ENCODE measurements at places on chromosomes 16 and 17. TPM values are rescaled to one million over a fixed set of nuclear protein-coding genes. Genes with fewer than 3 reads are reported as not detected.

The SLC9A5 gene
- 0.53 TPM for total RNA-seq

GRCh38 chr17:21678393-21679081, 13.8 kb upstream of the KCNJ18 start:
- no peak overlapping the region for H3K4me3 ChIP-seq
- H3K27me3 ChIP-seq = peaks cover 2% of the 10 kb centered on the region
- no peaks in the 10 kb centered on the region for H3K36me3 ChIP-seq
- no peaks in the 10 kb centered on the region for H3K4me1 ChIP-seq
- DNase-seq = peak; percentile 45

DNA sequence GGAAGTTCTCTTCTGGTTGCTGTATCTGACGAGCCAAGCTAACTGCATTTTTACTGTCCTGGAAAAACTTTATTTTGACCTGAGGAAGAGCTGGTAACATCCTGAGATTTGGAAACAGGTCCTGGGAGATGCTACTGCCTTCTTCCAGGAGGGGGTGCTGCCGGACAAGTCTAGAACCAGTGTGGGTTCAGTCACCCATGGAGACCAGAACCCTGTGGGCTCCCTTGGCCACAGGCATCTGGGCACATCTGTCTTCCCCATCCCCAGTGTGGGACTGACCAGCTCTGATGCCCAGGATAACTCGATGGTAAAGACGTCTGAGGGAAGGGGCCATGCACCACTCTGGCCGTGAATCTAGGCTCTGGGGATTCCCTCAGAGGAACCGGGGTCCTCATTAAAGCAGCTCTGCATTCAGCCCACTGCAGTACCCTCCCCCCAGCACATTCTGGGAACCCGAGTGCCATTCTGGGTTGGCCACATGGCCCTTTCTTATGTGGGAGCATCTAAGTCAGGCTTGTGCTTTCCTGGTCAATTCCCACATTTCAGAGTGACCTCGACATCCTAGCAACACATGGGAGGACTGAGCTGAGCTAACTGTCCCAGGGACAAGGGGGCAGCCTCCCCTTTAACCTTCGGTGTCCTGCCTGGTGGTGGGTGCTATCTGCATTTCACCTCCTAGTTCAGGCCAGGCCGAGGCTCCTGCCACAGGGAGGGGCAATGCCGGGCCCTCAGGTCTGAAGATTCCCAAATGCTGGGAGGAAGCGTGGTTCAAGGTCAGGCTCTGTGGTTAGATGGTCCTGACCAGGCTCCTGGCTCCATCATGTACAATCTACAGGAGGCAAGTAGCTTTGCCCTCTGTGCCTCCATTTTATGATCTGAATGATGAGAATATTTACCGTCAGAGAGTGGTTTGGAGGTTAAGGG, 6.4 kb downstream of the C16orf86 start:
- H3K4me3 ChIP-seq = no peak overlapping the region
- H3K27ac ChIP-seq = peak overlapping the region; percentile 80
- no peaks in the 10 kb centered on the region for H3K27me3 ChIP-seq
- H3K36me3 ChIP-seq = peaks cover 7% of the 10 kb centered on the region

The CLEC19A gene
- total RNA-seq = not detected

DNA sequence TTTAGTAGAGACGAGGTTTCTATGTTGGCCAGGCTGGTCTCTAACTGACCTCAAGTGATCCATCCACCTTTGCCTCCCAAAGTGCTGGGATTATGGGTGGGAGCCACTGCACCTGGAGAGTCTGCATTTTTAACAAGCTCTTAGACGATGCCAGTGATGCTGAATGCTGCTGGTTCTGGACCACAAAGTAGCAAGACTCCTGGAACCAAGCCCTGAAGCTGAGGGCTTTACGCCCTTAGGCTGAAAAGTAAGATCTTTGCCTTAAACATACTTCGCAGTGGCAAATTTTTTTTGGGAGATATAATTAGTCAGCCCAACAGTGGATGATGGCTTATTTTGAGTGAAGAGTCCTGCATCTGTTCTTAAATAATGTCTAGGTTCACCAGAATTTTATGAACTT, 14.0 kb downstream of the METTL9 start:
- H3K27ac ChIP-seq = no peak overlapping the region
- H3K36me3 ChIP-seq = peaks cover 3% of the 10 kb centered on the region
- no peak overlapping the region for H3K4me3 ChIP-seq
- H3K4me1 ChIP-seq = peaks cover 49% of the 10 kb centered on the region
- DNase-seq = no peak

The NPIPB12 gene
- 311 TPM for total RNA-seq

- H3K27ac ChIP-seq = no peak overlapping the region
- DNase-seq = no peak
- no peaks in the 10 kb centered on the region for H3K27me3 ChIP-seq
- H3K4me3 ChIP-seq = no peak overlapping the region
Observed at GRCh38 chr16:66372898-66373155, 6.3 kb downstream of the CDH5 start.

GRCh38 chr16:47694543-47694942, 233.4 kb downstream of the PHKB start:
- H3K36me3 ChIP-seq = peaks cover 94% of the 10 kb centered on the region
- no peaks in the 10 kb centered on the region for H3K27me3 ChIP-seq
- no peak overlapping the region for H3K4me3 ChIP-seq
- H3K27ac ChIP-seq = no peak overlapping the region
- DNase-seq = no peak

DNA sequence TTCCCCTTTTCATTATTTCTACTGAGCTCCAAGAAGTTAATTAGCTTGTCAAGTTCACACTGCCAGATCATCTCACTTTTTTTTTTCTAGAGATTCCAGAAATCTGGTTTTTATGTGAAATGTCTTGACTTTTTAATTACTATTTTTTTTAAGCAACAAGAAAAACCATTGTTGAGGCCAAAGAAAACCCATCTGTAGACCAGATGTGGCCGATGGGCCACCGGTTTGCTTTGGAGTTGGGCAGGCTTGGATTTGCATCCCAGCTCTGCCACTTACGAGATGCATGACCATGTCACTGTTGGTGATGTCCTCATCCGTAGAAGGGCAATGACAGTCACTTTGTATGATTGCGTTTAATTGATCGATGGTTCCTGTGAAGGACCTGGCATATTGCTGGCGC, 34.2 kb upstream of the MRTFB start:
- DNase-seq = no peak
- no peak overlapping the region for H3K4me3 ChIP-seq
- H3K27ac ChIP-seq = no peak overlapping the region
- H3K27me3 ChIP-seq = no peaks in the 10 kb centered on the region
- no peaks in the 10 kb centered on the region for H3K36me3 ChIP-seq

GRCh38 chr17:6506679-6507231, 49.6 kb downstream of the PITPNM3 start:
- H3K4me3 ChIP-seq = no peak overlapping the region
- no peak for DNase-seq
- no peaks in the 10 kb centered on the region for H3K27me3 ChIP-seq
- H3K27ac ChIP-seq = peak overlapping the region; percentile 75
- H3K36me3 ChIP-seq = no peaks in the 10 kb centered on the region

The WSCD1 gene
- total RNA-seq = 4.9 TPM

- H3K4me3 ChIP-seq = no peak overlapping the region
- peaks cover 27% of the 10 kb centered on the region for H3K27me3 ChIP-seq
- no peak for DNase-seq
- no peak overlapping the region for H3K27ac ChIP-seq
Observed at GRCh38 chr17:81117672-81118198, 47.6 kb upstream of the PVALEF start.

- H3K27me3 ChIP-seq = no peaks in the 10 kb centered on the region
- no peaks in the 10 kb centered on the region for H3K36me3 ChIP-seq
- peaks cover 40% of the 10 kb centered on the region for H3K4me1 ChIP-seq
- no peak overlapping the region for H3K27ac ChIP-seq
Observed at GRCh38 chr16:81544261-81544660, 99.7 kb downstream of the CMIP start.

The CHP2 gene
- 60.3 TPM for total RNA-seq

DNA sequence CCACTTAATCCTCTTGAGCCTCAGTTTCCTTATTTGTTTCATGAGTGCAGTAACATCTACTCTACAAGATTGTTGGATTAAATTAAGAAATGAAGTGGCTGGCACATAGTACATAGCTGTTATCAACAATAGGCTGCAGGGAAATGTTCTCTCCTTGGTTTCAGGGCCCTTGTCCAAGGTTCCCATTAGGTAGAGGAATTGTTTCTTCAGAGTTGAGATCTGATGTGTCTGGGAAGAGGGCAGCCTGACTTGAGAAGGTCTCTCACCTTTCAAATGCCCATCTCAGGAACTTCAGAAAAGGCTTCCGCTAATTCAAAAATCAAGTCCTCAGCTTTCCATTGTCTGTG, 87.6 kb downstream of the RAB11FIP4 start:
- H3K4me1 ChIP-seq = no peaks in the 10 kb centered on the region
- H3K27ac ChIP-seq = no peak overlapping the region
- DNase-seq = no peak
- H3K36me3 ChIP-seq = no peaks in the 10 kb centered on the region
- no peak overlapping the region for H3K4me3 ChIP-seq

GRCh38 chr17:49069585-49070273, 62.8 kb upstream of the B4GALNT2 start:
- DNase-seq = no peak
- no peak overlapping the region for H3K27ac ChIP-seq
- no peaks in the 10 kb centered on the region for H3K36me3 ChIP-seq
- no peaks in the 10 kb centered on the region for H3K4me1 ChIP-seq

DNA sequence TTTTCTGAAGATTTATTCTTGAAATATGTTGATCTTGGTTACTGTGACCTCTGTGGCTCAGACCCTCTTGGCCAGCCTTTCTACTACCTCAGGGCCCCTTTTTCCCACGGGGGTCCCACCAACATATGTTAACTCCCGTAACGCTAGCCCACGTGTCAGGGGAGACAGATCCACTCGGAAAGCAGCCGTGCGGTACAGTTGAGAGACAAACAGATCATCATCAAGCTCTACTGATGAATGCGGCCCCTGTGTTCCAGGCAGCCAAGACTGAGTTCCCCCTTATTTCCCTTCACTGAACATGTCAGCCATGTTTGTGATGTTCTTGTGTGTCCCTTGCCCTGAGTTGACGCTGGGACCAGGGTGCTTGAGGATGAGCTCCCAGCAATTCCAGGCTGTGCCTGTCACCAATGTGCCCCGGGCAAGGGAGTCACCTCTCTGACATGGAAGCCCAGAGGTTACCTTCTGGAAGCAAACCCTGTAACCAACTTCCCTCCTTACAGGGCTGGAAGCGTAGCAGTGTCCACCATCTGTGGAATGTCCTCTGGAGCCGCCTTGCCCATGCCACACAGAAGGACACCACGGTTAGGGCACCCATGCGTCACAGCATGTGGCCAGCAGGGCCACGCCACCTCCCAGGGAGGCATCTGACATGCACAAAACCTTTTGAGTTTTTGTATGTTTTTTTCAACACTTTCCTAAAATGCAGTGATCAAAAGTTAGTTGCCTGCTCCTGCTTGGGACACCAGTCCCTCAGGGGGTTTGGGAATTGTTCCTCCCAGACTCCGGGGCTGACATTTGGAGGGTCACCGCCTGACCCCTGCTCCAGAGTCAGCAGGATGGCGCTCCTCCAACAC, 193.7 kb upstream of the CHMP6 start:
- no peaks in the 10 kb centered on the region for H3K27me3 ChIP-seq
- DNase-seq = peak; percentile 62
- peaks cover 6% of the 10 kb centered on the region for H3K36me3 ChIP-seq
- peaks cover 1% of the 10 kb centered on the region for H3K4me1 ChIP-seq

The TBC1D3 gene
- total RNA-seq = not detected

DNA sequence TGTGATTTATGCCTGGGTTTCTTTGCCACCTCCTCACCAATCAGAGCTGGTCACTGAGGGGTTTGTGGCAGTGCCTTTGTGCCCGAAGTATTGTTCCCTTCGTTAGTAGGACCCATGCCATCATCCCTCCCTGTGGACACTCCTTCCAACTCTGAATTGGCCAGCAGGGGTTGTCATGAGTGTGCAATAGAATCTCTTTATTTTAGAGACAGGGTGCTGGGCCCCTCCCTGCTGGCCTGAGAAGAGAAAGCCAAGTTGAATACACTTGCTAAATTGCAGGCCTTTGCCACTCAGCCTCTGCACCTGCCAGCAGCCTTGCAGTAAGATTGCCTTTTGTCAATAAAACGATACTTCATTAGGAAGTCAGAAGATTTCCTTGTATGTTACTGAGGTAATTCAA, 40.7 kb upstream of the SLC12A3 start:
- H3K36me3 ChIP-seq = peaks cover 68% of the 10 kb centered on the region
- no peak overlapping the region for H3K4me3 ChIP-seq
- H3K4me1 ChIP-seq = peaks cover 5% of the 10 kb centered on the region
- DNase-seq = no peak
- H3K27me3 ChIP-seq = no peaks in the 10 kb centered on the region

GRCh38 chr16:20814784-20815183, 8.5 kb downstream of the REXO5 start:
- no peak overlapping the region for H3K4me3 ChIP-seq
- no peak overlapping the region for H3K27ac ChIP-seq
- H3K36me3 ChIP-seq = peaks cover 6% of the 10 kb centered on the region
- H3K4me1 ChIP-seq = no peaks in the 10 kb centered on the region
- DNase-seq = no peak
- no peaks in the 10 kb centered on the region for H3K27me3 ChIP-seq

DNA sequence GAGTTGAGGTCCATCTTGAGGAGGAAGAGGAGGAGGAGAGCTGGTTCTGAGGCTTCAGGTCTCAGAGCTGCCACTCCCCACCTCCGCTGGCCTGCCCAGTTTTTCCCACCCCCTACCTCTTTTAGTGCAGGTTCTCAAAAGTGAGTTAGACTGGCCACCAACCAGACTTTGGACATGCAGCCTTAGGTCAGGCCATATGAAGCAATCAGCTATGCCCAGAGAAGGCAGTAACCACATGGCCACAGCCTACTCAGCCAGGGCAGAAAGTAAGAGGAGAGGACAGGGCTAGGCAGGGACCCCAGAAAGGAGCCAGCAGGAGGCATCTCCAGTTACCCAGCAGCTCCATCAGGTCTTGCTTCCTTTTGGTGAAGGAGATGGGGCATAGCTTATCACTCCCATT, 9.0 kb downstream of the MYO15A start:
- no peak for DNase-seq
- H3K27ac ChIP-seq = no peak overlapping the region
- no peaks in the 10 kb centered on the region for H3K36me3 ChIP-seq
- no peaks in the 10 kb centered on the region for H3K4me1 ChIP-seq

The TEX14 gene
- 0.15 TPM for total RNA-seq

DNA sequence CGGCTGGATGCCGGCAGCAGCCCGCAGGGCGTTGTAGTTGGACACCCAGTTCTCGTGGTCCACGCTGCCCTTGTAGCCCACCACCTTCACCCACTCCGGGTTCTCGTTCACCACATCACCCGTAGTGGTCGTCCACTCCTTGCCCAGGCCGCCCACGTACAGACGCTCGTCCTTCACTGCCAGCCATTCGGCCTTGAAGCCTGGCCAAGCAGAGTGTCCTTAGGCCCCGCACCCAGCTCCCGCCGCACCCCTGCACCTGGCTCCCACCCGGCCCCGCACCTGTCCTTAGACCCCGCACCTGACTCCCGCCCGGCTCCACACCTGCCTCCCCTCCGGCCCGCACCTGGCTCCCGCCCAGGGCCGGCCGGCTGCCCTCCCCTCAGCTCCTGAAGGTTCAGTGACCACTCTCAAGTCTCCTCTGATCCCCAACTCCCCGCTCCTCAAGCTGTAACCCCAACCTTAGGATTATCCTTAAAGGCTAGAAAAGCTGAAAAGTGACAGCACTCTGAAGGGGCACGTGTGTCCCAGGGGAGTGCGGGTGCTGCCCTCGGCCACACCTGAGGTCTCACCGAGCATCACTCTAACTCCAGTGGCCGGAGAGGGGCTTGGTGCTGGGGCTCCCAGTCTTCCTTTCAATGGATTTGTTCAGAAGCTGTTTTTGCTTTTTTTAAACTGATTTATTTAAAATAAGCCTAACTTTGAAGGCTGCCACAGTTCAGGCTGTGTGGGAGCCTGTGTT, 14.4 kb downstream of the CANT1 start:
- H3K27me3 ChIP-seq = no peaks in the 10 kb centered on the region
- no peak overlapping the region for H3K27ac ChIP-seq
- H3K36me3 ChIP-seq = peaks cover 70% of the 10 kb centered on the region
- peak; percentile 62 for DNase-seq
- H3K4me3 ChIP-seq = no peak overlapping the region
